ENCODE measurements at places on chromosomes 5 and 9.

DNA sequence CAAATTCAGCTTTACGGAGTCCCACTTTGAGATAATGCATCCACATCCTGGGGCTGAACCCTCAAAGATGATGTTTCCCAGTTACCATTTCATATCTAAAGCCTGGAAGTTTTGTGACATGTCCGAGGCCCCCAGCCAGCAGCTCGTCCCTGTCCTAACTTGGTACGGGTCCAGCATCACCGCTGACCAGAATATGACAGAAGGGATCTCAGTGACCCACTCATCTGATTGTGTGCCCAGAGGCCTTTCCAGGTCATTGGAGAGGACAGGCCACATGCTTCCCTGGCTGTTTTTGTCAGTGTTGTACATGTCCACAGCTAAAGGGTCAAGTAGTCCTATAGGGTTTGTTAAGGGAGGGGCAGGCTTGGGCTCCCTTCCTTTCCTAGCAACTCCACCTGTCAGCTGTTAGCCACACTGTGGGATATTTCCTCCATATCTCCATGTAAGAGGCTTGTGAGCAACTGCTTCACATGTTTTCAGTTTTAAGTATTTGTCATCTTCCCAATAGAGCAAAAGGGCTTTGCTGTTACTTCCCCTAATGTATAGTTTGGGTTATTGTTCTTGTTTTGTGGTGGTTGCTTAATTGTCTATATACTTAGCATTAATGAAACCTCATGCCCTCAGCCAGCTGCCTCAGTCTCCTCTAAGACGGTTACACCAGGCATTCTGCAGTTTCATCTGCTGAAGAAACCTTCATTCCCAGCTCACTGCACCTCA lies 33.4 kb downstream of the SECISBP2 start:
- no peak for DNase-seq

DNA sequence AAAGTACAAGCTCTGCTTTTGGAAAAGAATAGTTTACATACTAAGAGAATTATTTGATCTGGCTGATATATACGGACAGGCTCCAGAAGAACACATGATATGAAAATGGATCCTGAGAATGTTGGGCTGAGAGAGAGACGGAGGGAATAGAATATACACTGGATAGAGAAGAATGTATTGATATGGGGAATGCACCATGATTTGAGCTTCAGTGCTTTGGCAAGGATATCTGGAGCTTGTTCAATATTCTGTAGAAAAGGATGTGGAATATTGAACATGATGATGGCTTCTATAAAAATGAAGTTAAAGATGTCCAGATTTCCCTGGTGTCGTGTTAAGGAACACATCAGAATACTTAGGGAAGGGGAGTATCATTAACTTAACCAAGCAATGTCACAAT lies 280.5 kb upstream of the VLDLR start:
- DNase-seq, result no peak

- no peak for DNase-seq
Measured at GRCh38 chr5:3852161-3852916, 256.7 kb downstream of the IRX1 start.

GRCh38 chr9:3214741-3215140 lies 311.1 kb downstream of the RFX3 start:
- DNase-seq, result no peak

GRCh38 chr5:149404746-149405549 lies 25.9 kb upstream of the IL17B start:
- no peak for DNase-seq

DNA sequence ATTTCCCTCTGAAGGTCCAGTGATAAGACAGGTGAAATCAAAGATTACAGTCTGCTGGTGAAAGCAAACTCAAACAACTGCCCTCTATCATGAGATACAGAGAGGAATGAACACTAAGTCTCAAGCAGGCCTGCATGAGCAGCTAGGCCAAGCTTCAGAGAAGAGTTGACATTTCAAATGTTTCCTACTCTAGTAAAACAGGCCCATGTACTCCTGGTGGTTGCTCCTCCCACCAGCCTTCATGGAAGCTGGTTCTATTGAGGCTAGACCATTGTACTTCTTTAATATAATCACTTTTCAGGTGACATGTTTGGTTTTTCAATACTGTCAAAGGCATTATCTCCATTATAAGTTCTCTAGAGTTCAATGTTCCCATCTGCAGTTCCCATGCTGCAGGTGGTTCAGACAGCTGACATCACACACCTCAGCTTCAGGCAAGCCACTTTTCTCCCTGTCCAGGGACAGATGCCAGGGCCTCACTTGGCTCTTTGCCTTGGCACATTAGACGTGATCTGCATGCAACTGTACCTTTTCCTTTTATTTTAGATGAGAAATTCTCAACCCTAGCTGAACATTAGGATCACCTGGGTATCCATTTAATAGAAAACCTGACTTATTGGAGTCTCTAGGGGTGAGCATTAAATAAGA lies 89.8 kb downstream of the PIK3R1 start:
- DNase-seq, result no peak

- no peak for DNase-seq
Measured at GRCh38 chr5:172451771-172452197, 2.5 kb downstream of the SH3PXD2B start.

DNA sequence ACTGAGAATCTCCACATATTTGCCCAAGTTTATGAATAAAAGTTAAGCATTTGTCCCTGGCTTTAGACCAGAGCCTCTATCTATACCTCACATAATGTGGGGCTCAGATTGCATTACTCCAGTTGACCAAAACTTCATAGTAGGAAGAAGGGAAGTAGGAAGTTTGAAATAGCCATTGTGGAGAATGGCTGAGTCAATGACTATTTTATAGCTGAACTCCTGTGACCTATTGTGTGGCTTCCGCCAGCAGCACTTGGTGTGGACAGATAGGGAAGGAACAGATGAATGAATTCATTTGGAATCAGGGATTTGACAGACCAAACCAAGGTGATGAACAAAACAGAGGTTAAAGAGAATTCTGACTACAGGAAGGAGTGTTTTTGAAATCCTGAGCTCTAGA lies 92.9 kb upstream of the LPAR1 start:
- DNase-seq, result no peak

GRCh38 chr5:170557314-170557713 lies 53.5 kb downstream of the KCNIP1 start:
- DNase-seq, result no peak

- no peak for DNase-seq
Measured at GRCh38 chr9:83342731-83343130, 195.5 kb downstream of the FRMD3 start.

GRCh38 chr5:81195335-81195929 lies 37.7 kb upstream of the CKMT2 start:
- no peak for DNase-seq

DNA sequence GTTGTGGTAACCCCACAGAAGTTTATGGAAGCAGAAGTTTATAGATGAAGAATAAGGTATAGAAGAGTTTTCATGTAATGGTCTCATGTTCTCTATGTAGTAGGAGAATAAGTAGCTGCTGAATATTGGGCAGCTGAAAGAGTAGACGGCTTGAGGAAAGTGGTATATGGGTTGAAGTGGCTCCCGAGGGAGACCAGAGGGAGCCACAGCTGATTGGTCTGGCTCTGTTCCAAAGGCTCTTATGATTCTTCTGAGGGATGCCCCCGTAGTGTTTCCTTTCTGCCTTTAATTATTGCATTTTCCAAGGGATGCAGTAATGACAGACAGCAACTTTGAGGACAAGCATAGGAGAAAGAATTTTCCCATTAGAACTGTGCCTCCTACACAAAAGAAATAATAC lies 30.1 kb upstream of the TENT2 start:
- no peak for DNase-seq

DNA sequence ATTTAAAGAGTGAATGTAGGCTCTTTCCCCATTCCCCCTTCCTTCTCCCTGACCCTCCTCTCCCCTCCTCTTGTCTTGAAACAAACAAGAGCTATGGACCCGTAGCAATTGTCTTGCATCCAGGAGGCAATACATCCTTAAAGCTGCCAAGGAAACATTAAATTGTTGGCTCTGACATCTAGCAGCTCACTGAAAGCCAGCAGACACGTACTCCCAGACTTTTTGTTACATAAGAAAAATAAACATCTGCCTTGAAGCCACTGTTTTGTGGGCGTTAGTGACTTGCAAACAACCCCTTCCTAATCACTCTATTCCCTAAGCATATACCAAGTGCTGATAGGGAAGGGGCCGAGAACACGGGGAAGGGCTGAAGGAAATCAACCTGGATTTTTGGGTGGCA lies 8.6 kb downstream of the SLC45A2 start:
- no peak for DNase-seq

GRCh38 chr5:129724647-129725046 lies 23.2 kb upstream of the MINAR2 start:
- DNase-seq, result no peak

GRCh38 chr5:109563739-109564138 lies 126.0 kb upstream of the MAN2A1 start:
- DNase-seq, result no peak

DNA sequence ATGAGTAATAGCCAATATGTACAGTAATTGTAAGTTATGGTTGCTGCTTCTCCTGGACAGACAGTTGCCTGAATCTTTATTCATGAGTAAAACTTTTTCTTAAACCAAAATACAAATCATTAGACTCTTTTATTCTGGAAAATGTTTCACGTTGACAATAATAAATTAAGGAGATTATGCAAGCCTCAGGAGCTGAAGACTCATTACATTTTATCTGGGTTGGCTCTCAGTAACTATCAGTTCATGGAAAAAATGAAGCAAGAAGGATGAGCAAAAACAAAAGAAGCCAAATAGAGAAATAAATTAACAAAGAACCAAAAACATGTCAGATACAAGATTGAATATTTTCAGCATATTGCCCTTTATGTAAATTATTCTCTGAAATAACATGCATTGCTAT lies 88.9 kb upstream of the PRR16 start:
- no peak for DNase-seq

DNA sequence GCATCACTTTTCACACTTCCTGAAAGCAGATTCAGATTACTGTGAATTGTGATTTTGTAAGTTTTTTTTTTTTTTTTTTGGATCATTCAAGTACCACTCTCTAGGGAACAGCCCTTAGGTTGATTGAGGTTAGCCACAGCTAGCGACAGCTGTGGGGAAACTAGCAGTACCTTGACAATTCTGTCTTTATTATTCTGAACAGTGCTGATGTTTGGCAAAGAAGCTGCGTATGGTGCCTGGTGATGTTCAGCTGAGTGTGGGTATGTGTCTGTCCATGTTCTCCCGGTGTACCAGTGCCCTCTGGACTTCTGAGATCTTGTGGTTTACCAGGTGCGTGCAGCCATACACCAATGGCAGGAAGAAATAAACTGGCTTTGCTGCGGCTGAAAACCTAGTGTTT lies 117.3 kb upstream of the PLPPR1 start:
- no peak for DNase-seq

- no peak for DNase-seq
Measured at GRCh38 chr9:130693101-130693425, 517 bp upstream of the EXOSC2 start.

GRCh38 chr5:145943674-145944121 lies 7.3 kb downstream of the SH3RF2 start:
- no peak for DNase-seq

GRCh38 chr5:173736923-173737412 lies 120.5 kb upstream of the BOD1 start:
- no peak for DNase-seq

DNA sequence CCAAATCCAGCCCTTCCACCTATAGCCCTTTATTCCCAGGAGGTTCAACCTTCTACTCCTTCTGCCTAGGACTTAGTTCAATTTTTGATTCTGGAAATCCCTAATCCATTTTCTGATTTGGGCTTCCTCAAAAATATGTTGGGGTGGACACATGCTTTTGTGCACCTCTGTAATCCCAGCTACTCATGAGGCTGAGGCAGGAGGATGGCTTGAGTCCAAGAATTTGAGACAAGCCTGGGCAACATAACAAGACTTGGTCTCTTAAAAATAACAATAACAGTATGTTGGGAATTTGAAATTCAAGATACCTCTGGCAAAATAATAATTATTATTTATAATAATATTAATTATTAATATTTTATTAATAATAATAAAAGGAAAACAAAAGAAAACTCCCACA lies 188.7 kb upstream of the TLE4 start:
- no peak for DNase-seq

DNA sequence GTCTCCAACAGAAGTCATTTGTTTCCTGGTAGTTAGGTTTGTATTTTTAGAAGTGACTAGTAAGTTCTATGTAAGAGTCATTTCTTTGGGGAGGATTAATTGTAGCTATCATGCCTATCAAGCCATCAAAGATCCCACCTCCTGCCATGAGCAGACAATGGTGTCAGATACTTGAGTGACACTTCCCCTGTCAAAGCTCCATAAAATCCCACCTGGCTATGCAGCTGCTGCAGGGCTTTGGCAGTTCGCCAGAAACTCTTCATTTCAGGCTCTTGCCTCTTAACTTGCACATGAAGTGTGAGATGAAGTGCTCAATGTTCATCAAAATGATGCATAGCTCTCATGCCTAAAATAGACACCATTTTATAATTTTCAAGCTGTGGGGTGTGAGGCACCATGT lies 312.1 kb downstream of the CDH12 start:
- no peak for DNase-seq

- no peak for DNase-seq
Measured at GRCh38 chr5:58002323-58002722, 457.6 kb downstream of the PLK2 start.

GRCh38 chr9:87517732-87518131 lies 20.1 kb downstream of the DAPK1 start:
- DNase-seq, result no peak

- DNase-seq, result no peak
Measured at GRCh38 chr9:125428902-125429467, 167.4 kb downstream of the GAPVD1 start.

DNA sequence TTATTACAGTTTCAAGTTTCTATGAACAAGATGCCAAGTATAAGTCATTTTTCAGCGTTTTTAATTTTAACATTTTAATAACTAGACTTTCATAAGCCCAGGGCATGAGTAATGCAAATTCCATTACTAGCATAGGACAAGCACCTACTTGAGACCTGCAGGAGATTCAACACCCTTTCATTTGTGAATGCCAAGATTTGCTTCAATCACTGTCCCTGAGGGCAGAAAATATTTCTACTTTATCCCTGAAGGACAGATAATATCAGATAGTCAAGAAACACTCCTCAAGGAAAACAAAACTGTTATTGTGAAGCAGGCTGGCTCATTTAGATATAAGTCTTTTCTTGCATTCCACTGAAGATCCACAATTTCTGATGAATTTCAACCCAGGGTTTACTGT lies 27.7 kb upstream of the ZNF622 start:
- no peak for DNase-seq
